Astrocyte (in vitro differentiated cells and primary cell): ENCODE measurements at places on chromosomes 5 and 9. TPM values are rescaled to one million over a fixed set of nuclear protein-coding genes. Genes with fewer than 3 reads are reported as not detected.

FOXD4L6 gene
- total RNA-seq = 0.18 TPM in 1 of 2 replicates, not detected in the other

GABRA1 gene
- total RNA-seq = 0.32 and 0.41 TPM in 2 replicates

LURAP1L gene
- 9.0 and 13.3 TPM in 2 replicates for total RNA-seq

GRCh38 chr5:150590979-150591695 lies 49.3 kb upstream of the SYNPO start:
- H3K4me1 ChIP-seq = peaks cover 40% of the 10 kb centered on the region
- no peak overlapping the region for H3K27ac ChIP-seq
- peak; percentile 32 for DNase-seq
- no peak overlapping the region for H3K4me3 ChIP-seq
- no peaks in the 10 kb centered on the region for H3K27me3 ChIP-seq

- peaks cover 2% of the 10 kb centered on the region for H3K4me1 ChIP-seq
- H3K27ac ChIP-seq = no peak overlapping the region
- H3K36me3 ChIP-seq = no peaks in the 10 kb centered on the region
- H3K27me3 ChIP-seq = no peaks in the 10 kb centered on the region
These were observed 69.3 kb downstream of the TLE4 start for GRCh38 chr9:79641070-79641469.

DNA sequence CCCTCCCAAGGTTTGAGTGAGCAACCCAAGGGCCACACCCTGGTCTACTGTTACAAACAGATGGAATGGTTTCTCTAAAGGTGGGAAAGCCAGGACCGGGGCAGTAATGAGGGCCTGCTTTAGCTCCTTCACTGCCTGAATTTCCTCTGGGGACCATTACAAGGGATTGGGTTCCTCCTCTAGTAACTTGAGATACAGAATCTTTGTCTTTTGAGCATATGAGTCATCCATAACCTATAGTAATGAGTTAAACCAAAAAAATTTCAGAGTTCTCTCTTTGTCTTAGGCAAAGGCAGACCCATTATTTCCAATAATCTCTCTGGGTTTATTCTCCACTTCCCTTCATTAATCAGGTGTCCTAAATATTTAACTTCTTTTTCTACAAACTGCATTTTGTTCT lies 618.8 kb downstream of the HINT1 start:
- H3K4me1 ChIP-seq = peaks cover 28% of the 10 kb centered on the region
- H3K36me3 ChIP-seq = no peaks in the 10 kb centered on the region
- H3K4me3 ChIP-seq = no peak overlapping the region
- no peak overlapping the region for H3K27ac ChIP-seq
- H3K27me3 ChIP-seq = no peaks in the 10 kb centered on the region

- no peaks in the 10 kb centered on the region for H3K27me3 ChIP-seq
- no peak overlapping the region for H3K4me3 ChIP-seq
- H3K4me1 ChIP-seq = no peaks in the 10 kb centered on the region
These were observed 34.1 kb downstream of the RAD1 start for GRCh38 chr5:34881246-34881645.
